ENCODE measurements at places on chromosomes 13 and 19.

GRCh38 chr13:113544071-113544891 is 40.3 kb upstream of the TFDP1 start:
- DNase-seq, result no peak

- peak; percentile 31 for DNase-seq
Observed at GRCh38 chr13:26985285-26985878, 186.2 kb downstream of the USP12 start.

- no peak for DNase-seq
Observed at GRCh38 chr13:58452123-58452623, 820.6 kb downstream of the PCDH17 start.

- no peak for DNase-seq
Observed at GRCh38 chr13:99896369-99897075, 75.0 kb downstream of the ZIC5 start.

GRCh38 chr19:33902395-33902794 is 105.7 kb downstream of the KCTD15 start:
- DNase-seq, result no peak

DNA sequence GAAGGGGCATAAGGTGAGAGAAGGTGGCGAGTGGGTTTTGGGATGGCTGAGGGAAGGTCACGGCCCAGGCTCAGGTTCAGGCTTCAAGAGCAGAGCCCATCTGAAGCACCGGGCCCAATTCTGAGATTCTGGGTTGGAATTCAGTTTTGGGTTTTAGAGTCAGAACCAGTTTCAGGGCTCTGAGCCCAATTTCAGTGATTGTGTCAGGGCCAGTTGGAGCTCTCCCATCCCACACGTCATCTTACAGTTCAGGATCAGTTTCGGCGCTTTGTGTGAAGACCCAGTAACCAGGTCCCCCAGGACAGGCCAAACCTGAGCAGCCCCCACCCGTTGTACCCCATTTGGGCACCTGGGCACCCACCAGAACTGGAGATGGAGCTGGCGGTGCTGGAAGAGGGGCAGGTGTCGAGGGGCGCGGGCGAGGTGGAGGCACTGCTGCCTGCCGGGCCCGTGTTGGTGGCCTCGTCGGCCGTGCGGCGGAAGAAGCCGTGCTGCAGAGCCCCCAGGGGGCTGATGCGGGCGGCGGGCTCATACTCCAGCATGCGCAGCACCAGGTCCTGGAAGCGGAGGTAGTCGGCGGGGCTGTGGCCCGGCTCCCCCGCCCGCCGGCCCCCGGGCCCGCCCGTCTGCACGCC is 7.5 kb downstream of the DYRK1B start:
- DNase-seq, result no peak

DNA sequence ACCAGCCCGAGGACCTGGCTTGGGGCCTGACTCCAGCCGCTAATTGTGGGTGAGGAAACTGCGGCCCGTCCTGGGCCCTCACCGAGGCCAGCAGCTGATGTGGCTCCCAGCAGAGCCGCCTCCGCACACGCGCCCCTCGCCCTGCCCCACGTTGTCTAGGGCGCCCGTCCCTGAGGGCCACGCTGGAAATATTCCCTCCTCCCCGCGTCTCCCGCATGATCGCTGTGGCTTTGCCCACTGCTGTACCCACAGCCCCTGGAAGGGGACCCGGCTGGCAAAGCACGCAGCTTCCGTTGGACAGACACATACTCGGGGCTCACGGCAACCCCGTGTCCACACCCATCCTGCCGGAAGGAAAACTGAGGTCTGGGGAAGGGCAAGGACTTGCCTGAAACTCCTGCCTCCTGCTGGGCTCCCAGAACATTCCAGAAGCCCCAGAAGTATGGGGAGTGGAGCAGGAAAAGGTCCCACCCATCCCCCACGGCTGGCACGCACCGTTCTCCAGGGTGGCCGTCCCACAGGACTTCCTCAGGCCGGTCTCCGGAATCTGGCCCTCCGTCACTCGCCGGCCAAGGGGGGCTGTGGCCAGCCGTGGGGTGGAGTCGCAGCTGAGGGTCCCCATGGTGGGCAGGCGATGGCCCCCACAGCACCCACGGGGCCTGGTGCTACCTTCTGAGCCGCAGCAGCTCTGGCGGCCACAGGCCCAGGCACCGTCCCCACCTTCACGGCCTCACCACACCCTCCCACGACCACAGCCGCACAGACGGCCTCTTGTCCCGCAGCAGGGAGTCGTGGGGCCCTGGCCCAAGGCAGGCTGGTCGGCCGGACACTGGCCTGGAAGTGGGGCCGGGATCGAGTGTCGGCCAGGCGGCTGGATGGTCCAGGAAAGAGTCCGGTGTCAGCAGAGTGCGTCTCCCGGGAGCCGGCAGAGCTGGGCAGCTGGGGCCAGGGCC is 13.6 kb upstream of the SHC2 start:
- DNase-seq, result no peak

DNA sequence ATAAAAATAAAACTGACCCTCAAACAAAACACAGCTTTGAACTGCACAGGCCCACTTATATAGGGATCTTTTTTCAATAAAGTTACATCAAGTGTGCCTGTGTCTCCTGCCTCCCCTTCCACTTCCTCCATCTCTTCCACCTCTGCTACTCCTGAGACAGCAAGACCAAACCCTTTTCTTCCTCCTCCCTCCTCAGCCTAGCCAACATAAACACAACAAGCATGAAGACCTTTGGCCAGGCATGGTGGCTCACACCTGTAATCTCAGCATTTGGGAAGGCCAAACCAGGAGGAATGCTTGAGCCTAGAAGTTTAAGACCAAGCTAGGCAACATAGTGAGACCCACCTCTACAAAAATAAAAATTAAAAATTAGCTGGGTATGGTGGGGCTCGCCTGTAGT is 72.6 kb downstream of the ELF1 start:
- no peak for DNase-seq

DNA sequence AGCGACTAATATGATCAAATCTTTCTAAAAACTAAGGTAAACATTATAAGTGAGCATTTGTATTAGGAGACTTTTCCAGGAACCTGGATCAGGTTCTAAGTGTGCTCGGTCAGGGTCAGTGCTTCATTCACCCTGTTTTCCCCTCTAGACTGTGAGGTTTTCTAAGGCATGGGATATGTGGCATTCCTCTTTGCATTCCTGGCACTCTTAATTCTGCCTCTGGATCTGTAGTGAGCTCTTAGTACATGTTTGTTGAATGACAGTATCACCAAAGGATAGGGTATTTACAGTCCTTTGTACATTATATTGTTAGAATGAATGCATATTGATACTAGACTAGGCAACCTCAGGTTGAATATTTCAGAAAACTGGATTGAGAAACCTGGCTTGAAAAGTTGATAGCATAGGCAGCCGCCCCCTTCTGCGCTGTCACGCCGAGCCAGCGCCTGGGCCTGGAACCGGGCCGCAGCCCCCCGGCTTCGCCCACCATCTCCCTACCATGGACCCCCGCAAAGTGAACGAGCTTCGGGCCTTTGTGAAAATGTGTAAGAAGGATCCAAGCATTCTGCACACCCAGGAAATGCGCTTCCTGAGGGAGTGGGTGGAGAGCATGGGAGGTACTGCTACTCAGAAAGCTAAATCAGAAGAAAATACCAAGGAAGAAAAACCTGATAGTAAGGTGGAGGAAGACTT is 156.5 kb downstream of the KCNRG start:
- no peak for DNase-seq

- no peak for DNase-seq
Observed at GRCh38 chr13:97135883-97136282, 86.2 kb upstream of the MBNL2 start.

- no peak for DNase-seq
Observed at GRCh38 chr19:2733930-2734588, 5.8 kb downstream of the SLC39A3 start.

- no peak for DNase-seq
Observed at GRCh38 chr19:49362048-49362928, at the start of gene TEAD2. Gene TEAD2, minus strand, starts transcription at chr19:49362416. Its CDS starts 2,341 bp downstream, at chr19:49360075.

DNA sequence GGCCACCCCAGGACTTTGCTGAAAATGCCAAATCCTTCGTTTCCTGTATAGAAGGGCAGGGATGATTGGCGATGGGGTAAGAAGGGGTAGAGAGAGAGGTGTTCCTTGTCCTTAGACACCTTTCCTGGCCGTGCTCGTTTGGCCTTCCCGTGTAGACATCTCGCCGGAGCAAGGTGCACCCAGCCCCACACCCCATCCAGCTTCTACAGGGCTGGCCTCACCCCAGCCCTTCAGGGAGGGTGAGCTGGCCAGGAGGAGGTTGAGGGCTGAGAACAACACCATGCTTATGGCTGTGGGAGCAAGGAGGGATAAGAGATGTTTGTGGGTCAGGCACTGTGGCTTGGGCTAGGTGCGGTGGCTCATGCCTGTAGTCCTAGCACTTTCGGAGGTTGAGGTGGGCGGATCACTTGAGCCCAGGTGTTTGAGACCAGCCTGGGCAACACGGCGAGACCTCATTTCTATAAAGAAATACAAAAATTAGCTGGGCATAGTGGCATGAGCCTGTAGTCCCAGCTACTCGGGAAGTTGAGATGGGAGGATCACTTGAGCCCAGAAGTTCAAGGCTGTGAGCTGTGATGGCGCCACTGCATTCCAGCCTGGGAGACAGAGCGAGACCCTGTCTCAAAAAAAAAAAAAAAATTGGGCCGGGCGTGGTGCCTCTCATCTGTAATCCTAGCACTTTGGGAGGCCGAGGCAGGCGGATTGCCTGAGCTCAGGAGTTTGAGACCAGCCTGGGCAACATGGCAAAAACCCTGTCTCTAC is 15.5 kb downstream of the SMARCA4 start:
- no peak for DNase-seq

GRCh38 chr13:31116224-31116623 is 45.5 kb downstream of the HSPH1 start:
- no peak for DNase-seq

Data from thoracic aorta (tissue), 2 donors.